IMR-90 (cell line): ENCODE measurements at places on chromosomes 2 and 18.

DNA sequence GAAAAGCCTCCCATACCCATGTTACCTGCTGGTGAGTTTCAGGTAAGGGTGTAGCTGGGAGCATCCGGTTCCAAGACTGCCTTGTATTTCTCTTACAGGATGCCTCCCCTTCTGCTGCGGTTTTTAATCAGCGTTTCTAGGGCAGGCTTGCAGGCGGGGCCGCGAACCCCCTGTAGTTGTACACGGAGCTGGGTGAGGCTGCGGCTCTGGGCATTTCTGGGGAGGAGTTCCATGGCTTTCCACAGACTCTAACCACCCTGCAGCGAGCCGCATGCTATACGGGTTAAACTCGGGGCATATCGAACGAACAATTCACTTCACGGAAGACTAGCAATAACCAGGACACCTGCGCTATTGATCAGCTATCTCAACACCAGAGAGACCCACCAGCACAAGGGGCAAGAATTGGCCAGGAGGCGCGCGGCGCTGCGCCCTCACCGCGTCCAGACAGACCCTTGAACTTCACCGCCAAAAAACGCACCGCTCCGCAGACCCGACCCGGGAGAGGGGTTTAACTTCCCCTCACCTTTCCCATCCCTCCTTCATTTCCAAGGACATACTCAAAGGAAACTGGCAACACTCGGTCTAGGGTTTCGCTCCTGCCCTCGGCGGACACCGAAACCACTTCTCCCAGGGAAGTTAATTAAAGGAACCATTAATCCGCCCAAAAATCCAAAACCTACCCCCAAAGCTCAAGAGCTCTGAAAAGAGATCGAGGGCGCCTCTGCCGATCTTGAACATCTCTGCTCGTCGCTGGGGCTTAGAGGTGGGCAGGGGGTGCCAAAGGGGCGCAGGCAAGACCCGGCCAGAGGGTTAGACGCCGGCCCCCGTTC, 909 bp downstream of the TGFA start:
- no peak for DNase-seq

GRCh38 chr2:173370198-173370597, 15.5 kb downstream of the CDCA7 start:
- DNase-seq, result no peak

DNA sequence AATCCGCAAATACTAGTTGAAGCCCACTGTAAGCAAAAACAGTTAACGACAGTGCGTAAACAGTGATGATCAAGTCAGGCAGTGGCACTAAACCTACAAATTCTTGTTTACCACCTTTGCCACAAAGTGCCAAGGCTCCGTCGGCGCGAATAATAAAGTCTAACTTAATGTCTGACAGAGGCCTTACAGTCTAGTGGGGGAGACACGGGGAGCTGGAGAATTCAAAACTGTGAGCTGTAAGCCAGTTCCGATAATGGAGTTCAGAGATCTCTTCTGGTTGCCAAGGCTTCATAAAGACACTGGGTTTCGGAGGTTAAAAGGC, 284 bp upstream of the EXOC6B start:
- no peak for DNase-seq

- DNase-seq, result peak; percentile 70
These were observed 570.1 kb downstream of the PLCL1 start for GRCh38 chr2:198374375-198375082.

GRCh38 chr18:76909439-76909838, 87.1 kb downstream of the ZNF236 start:
- no peak for DNase-seq

DNA sequence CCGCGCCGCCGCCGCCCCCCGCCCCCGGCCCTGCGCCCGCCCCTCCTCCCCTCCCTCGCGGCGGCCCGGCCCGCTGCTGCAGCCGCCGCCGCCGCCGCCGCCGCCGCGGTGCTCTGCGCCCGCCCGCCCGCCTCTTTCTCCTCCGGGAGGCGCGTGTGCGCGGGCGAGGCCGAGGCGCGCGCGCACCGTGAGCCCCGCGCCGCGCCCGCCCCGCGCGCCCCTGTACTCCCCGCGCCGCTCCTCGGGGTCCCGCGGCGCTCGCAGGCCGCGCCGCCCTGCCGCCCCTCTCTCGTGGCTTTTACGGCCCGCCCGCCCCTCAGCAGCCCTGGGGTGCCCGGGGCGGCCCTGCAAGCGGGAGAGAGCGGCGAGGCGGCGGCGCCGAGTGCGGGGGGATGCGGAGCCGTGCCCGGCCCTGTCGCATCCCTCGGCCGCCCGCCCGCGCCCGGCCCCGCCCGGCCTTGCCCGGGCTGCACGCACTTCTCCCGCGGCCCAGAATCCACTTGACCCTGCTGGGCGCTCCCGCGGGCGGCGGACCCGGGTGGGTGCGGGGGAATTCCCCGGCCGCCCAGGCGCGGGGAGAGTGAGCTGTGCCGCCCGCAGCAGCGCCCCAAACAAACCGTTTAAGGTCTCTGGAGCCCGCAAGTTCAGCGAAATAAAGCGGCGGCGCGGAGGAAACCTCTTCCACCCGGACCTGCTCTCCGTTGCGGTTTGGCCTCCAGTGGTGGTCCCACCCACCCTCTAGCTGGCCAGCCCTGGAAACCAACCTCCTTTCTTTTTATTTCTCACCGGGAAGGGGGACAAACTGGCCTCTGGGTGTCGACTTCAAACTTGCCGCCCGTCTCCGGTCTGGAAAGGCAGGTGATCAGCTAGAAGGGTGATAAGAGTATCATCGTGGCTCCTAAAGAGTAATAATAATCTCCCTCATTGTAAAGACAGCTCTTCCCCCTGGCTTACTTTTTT, 37.4 kb downstream of the AFF3 start:
- DNase-seq, result peak; percentile 11

GRCh38 chr2:98901702-98902101, 34.3 kb downstream of the CRACDL start:
- no peak for DNase-seq

- peak; percentile 19 for DNase-seq
These were observed 86.8 kb downstream of the METTL8 start for GRCh38 chr2:171346723-171347557.

- DNase-seq, result no peak
These were observed 386.8 kb downstream of the PTH2R start for GRCh38 chr2:208793434-208793833.

- no peak for DNase-seq
These were observed 21.3 kb upstream of the BCL2L11 start for GRCh38 chr2:111099402-111099801.
